ENCODE measurements at places on chromosomes 1 and 21. TPM values are rescaled to one million over a fixed set of nuclear protein-coding genes. Genes with fewer than 3 reads are reported as not detected.

DNA sequence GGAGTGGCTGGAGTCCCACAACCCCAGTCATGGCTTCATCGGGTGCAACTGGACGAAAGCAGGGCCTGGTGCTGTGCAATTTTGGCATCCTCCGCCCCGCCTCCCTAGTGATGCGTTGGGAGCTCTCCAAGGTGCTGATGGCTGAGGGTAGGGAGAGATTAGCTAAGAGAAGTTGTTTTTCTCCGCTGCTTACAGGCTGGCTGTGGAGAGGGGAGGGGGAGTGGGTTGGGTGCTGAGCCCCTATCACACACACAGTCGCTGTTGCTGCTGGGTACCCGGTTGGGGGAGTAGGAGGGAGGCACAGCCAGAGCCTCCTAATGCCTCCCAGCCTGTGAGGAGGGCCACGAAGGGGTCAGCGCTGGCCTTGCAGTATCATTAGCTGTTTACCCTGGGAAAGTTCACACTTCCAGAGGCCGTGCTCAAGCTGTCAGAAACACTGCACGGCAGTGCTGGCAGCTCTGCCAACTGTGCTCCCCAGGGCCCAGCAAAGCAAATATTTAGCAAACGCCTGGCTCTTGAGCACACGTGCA, 110.0 kb downstream of the GRIK3 start:
- H3K36me3 ChIP-seq, result no peaks in the 10 kb centered on the region
- no peak overlapping the region for H3K27ac ChIP-seq
- H3K27me3 ChIP-seq, result peaks cover 4% of the 10 kb centered on the region
- peak; percentile 80 for DNase-seq
- no peaks in the 10 kb centered on the region for H3K4me1 ChIP-seq

PCAT6 gene
- 2.0 TPM for total RNA-seq

GRCh38 chr1:234463749-234464148, 15.2 kb downstream of the TARBP1 start:
- DNase-seq, result no peak
- no peak overlapping the region for H3K27ac ChIP-seq
- peaks cover 11% of the 10 kb centered on the region for H3K36me3 ChIP-seq
- peaks cover 5% of the 10 kb centered on the region for H3K4me1 ChIP-seq
- no peaks in the 10 kb centered on the region for H3K27me3 ChIP-seq

YY1AP1 gene
- total RNA-seq, result 42.3 TPM

- peaks cover 33% of the 10 kb centered on the region for H3K4me1 ChIP-seq
- no peak overlapping the region for H3K27ac ChIP-seq
- H3K27me3 ChIP-seq, result peaks cover 4% of the 10 kb centered on the region
- DNase-seq, result no peak
These were observed 7.9 kb downstream of the ITSN1 start for GRCh38 chr21:33650230-33650629.

LIPI gene
- total RNA-seq, result not detected

- no peak overlapping the region for H3K27ac ChIP-seq
- no peaks in the 10 kb centered on the region for H3K36me3 ChIP-seq
- no peaks in the 10 kb centered on the region for H3K27me3 ChIP-seq
- no peak for DNase-seq
- peaks cover 4% of the 10 kb centered on the region for H3K4me1 ChIP-seq
These were observed 987.9 kb downstream of the ADGRL2 start for GRCh38 chr1:82788660-82789059.

GRCh38 chr1:172912765-172913260, 137.9 kb downstream of the TNFSF18 start:
- H3K4me3 ChIP-seq, result no peak overlapping the region
- peaks cover 11% of the 10 kb centered on the region for H3K36me3 ChIP-seq

DNA sequence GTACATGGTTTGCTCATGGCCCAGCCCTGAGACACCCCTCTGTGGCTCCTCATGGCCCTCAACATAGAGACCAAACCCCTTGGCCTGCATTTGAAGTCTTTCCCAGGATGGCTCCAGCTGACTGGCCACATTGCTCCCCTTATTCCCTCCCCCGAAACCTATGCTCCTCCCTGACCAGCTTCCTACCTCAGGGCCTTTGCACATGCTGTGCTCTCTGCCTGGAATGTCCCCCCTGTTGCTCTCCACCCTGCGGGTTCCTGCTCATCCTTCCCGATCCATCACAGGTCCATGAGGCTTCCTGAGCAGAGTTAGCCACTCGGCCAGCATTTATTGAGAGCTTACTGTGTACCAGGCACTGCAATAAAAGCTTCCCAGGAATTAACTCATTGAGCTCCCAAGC, 70.9 kb upstream of the SELENON start:
- no peak overlapping the region for H3K27ac ChIP-seq
- H3K36me3 ChIP-seq, result peaks cover 3% of the 10 kb centered on the region
- no peak for DNase-seq

DMBX1 gene
- total RNA-seq, result not detected

DUSP10 gene
- 5.0 TPM for total RNA-seq

RNU1-2 gene
- total RNA-seq, result 3,428 TPM

DNA sequence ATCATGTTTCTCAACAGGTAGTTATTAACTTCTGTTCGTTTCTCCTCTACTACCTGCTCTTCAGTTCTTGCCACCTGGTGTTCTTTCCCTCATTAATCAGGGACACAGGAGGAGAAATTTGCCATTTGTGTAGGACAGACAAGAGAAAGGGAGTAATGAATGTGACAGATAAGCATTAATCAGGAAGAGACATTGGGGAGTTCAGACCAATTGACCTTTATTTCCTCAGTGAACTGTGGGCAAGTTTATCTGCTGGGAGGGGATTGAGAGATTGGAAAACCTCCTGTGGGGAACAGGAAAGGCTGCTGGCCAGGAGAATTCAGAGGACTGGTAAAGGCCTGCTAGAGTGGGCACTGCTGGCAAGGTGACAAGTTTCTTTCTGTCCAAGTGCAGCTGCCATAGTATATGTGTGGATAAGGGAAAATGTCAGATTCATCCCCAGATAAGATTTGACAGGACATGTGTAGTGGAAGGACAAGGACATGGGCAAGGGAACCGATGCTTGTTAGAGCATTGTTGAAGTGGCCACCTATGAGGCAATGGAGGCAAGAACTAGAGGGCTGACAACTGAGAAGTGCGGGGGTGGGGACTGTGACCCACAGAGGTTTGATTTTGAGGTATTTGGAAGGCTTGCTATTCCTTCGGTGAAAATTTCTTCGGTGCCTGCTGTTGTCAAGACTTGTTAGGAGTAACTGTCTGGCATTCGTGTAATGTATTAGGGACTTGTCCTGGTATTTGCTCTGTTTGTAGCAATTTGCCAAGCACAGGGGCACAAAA, 12.6 kb downstream of the SZT2 start:
- no peak overlapping the region for H3K27ac ChIP-seq
- DNase-seq, result no peak
- H3K27me3 ChIP-seq, result no peaks in the 10 kb centered on the region

SH2D1B gene
- not detected for total RNA-seq

DNA sequence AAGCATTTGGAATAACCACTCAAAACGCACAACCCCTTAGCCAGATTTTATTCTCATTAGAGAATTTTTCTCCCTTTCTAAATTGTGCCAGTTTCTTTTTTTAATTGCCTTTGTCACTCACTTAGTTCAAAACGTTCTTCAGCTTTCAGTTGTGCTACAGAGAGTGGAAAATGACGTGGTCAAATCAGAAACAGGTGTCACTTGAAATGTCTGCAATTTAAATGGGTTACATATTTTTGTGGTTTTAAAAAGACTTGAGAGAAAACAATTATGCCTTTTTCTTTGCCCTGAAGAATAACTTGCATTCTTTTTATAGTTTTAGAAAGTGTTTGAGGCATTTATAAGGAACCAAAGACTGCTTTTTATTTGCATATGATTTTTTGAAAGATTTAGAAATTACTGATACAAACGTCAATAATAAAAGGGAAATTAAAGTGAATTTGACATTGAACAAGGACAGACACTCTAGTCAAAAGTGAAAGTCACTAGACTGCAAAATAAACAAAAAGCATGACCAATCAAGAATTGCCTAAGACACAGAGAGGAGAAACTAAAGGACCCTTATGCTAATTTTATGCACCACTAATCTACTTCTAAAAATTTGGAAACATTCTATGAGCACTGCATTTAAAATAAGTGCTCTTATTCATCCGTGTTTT, 191.0 kb downstream of the TPR start:
- no peak for DNase-seq
- H3K4me1 ChIP-seq, result no peaks in the 10 kb centered on the region
- peaks cover 6% of the 10 kb centered on the region for H3K27me3 ChIP-seq
- no peaks in the 10 kb centered on the region for H3K36me3 ChIP-seq

COL9A2 gene
- total RNA-seq, result 5.4 TPM

DNA sequence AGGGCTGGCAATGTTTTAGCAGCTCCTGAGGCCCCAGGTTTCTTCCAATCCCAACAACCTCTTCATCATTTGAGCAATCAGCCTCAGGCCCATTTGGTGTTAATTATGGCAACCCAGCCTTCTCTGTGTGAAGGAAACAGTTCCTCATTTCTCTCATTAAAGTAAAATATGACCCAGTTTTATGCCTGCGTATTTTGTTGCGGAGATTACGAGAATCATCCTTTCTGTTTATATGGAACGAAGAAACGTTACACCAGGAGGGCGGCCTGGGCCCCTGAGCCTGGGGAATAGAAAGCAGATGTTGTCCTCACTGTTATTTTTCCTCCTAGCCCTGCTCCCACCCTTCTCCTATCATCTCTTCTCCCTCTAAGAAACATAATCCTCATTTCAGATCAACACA, 332.2 kb upstream of the USP24 start:
- H3K4me1 ChIP-seq, result no peaks in the 10 kb centered on the region
- no peaks in the 10 kb centered on the region for H3K36me3 ChIP-seq
- no peak overlapping the region for H3K4me3 ChIP-seq
- no peak for DNase-seq
- no peaks in the 10 kb centered on the region for H3K27me3 ChIP-seq

- H3K27me3 ChIP-seq, result peaks cover 8% of the 10 kb centered on the region
- H3K4me3 ChIP-seq, result no peak overlapping the region
- peaks cover 25% of the 10 kb centered on the region for H3K4me1 ChIP-seq
- peaks cover 8% of the 10 kb centered on the region for H3K36me3 ChIP-seq
- no peak for DNase-seq
These were observed 16.8 kb upstream of the NID1 start for GRCh38 chr1:236081546-236082227.

- H3K4me1 ChIP-seq, result peaks cover 4% of the 10 kb centered on the region
- H3K36me3 ChIP-seq, result no peaks in the 10 kb centered on the region
- H3K27me3 ChIP-seq, result no peaks in the 10 kb centered on the region
- H3K27ac ChIP-seq, result no peak overlapping the region
- no peak overlapping the region for H3K4me3 ChIP-seq
These were observed 182.0 kb downstream of the LMX1A start for GRCh38 chr1:165174491-165174890.

DNA sequence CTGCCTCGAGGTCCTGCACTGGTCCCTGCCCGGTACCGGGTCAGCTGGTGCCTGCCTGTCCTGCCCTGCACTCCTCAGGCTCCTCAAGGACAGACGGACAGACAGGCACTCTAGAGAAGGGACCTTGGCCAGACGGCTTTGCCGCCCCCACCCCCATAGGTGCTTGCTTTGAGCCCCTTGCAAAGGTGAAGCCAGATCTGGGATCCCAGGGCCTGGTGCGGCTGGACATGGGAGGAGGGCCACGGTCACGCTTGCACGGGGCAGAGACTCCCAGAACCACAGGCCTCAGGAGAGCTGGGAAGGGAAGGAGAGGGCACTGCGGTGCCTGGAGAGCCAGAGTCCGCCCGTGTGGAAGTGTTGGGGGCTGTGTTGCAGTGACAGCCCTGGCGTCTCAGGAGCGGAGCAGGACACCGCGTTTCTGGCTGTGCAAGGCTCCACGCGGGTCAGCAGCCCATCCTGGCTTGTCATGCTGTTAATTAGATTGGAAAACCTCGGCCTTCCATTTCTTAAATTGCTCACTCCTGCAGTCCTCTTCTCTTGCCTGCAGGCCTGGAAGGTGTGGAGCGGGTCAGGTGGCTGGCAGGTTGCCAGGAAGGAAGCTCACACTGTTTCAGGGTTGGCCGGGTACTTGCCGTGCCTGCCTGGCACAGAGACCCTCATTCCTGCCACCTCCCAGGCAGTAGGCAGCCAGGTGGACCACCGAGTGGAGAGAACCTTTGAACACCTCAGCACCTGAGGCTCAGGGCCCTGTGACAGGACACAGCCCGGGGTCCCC, 16.3 kb downstream of the COL18A1 start:
- H3K4me3 ChIP-seq, result no peak overlapping the region
- H3K36me3 ChIP-seq, result peaks cover 8% of the 10 kb centered on the region
- H3K4me1 ChIP-seq, result peaks cover 9% of the 10 kb centered on the region
- H3K27me3 ChIP-seq, result peaks cover 6% of the 10 kb centered on the region

PRAMEF17 gene
- not detected for total RNA-seq

OR14K1 gene
- not detected for total RNA-seq

- H3K4me3 ChIP-seq, result no peak overlapping the region
- H3K27me3 ChIP-seq, result no peaks in the 10 kb centered on the region
- H3K4me1 ChIP-seq, result no peaks in the 10 kb centered on the region
- DNase-seq, result no peak
- no peak overlapping the region for H3K27ac ChIP-seq
- H3K36me3 ChIP-seq, result no peaks in the 10 kb centered on the region
These were observed 330.2 kb downstream of the S1PR1 start for GRCh38 chr1:101566883-101567538.

FALEC gene
- 1.2 TPM for total RNA-seq

- H3K4me3 ChIP-seq, result no peak overlapping the region
- H3K36me3 ChIP-seq, result no peaks in the 10 kb centered on the region
- no peak for DNase-seq
- H3K27ac ChIP-seq, result no peak overlapping the region
These were observed 1969.1 kb downstream of the MRPL39 start for GRCh38 chr21:23638131-23638695.

DNA sequence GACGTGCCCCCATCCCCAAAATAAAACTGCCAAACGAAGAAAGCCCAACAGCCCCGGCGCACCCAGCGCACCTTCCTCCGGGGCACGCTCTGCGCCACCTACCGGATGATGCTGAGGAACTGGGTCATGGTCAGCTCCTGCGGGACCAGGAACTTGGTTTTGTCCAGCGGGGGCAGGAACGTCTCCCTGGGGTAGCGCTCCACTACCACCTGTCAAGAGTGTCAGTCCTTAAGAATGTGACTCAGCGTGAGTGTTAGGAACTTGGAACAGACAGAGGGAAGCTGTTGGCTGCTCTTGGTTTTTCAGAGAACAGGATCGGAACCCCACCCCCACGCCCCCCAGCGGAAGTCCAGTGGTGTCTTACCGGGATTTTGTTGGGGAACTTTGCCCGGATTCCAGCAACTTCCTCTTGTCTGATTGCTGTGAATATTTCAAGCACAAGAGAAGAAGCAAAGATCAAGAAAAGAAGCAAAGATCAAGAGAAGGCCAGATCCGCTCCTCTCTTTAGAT, 431 bp downstream of the MAP1LC3C start:
- DNase-seq, result peak; percentile 76
- H3K4me3 ChIP-seq, result peak overlapping the region; percentile 82
- peaks cover 6% of the 10 kb centered on the region for H3K27me3 ChIP-seq
- H3K4me1 ChIP-seq, result peaks cover 14% of the 10 kb centered on the region
- H3K36me3 ChIP-seq, result no peaks in the 10 kb centered on the region

DNA sequence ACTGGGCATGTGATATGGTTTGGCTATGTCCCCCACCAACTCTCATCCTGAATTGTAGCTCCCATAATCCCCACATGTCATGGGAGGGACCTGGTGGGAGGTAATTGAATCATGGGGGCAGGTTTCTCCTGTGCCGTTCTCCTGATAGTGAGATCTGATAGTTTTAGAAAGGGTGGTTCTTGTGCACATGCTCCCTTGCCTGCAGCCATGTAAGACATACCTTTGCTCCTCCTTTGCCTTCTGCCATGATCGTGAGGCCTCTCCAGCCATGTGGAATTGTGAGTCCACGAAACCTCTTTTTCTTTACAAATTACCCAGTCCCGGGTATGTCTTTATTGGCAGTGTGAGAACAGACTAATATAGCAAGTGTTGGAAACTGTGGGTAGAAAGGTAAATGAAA, 99.5 kb upstream of the HMCN1 start:
- DNase-seq, result no peak
- peaks cover 22% of the 10 kb centered on the region for H3K36me3 ChIP-seq
- peaks cover 7% of the 10 kb centered on the region for H3K4me1 ChIP-seq
- no peak overlapping the region for H3K4me3 ChIP-seq
- H3K27ac ChIP-seq, result no peak overlapping the region
- no peaks in the 10 kb centered on the region for H3K27me3 ChIP-seq

Data from endothelial cell (in vitro differentiated cells).